ENCODE measurements at places on chromosomes 6 and 20.

- DNase-seq: no peak
These were observed 23.0 kb downstream of the ERGIC3 start for GRCh38 chr20:35564905-35565304.

- DNase-seq: no peak
These were observed 121.7 kb upstream of the MLIP start for GRCh38 chr6:53989504-53989903.

- DNase-seq: peak; percentile 28
These were observed 284.6 kb downstream of the CDC5L start for GRCh38 chr6:44672086-44672485.

DNA sequence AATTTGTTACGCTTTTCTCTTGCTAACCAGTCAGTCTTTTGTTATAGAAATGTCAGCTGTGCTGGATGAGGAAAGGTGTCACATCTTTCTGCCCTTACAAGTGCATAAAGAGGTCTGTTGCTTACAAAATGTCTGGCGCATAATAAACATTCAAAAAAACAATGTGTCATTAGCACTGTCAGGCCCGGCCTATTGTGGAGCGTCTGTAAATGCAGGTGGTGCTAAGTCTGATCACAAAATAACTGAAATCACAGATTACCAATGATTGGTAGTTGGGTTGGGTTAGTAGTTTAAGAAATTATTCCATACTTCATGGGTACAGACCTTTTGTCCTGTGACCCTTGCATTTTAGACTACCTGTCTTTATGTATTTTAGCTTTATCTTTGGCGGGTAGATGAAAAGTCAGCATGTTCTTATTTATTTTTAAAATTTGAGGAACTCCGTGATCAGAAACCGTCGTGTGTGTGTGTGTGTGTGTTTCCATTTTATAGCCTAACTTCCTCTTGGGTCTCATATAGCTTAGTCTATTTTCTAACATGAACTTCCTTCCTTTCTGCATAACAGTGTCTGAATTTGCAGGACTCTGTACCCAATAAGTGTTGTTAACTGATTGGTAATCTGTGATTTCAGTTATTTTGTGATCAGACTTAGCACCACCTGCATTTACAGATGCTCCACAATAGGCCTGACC lies 88.1 kb upstream of the IFNGR1 start:
- DNase-seq: no peak

DNA sequence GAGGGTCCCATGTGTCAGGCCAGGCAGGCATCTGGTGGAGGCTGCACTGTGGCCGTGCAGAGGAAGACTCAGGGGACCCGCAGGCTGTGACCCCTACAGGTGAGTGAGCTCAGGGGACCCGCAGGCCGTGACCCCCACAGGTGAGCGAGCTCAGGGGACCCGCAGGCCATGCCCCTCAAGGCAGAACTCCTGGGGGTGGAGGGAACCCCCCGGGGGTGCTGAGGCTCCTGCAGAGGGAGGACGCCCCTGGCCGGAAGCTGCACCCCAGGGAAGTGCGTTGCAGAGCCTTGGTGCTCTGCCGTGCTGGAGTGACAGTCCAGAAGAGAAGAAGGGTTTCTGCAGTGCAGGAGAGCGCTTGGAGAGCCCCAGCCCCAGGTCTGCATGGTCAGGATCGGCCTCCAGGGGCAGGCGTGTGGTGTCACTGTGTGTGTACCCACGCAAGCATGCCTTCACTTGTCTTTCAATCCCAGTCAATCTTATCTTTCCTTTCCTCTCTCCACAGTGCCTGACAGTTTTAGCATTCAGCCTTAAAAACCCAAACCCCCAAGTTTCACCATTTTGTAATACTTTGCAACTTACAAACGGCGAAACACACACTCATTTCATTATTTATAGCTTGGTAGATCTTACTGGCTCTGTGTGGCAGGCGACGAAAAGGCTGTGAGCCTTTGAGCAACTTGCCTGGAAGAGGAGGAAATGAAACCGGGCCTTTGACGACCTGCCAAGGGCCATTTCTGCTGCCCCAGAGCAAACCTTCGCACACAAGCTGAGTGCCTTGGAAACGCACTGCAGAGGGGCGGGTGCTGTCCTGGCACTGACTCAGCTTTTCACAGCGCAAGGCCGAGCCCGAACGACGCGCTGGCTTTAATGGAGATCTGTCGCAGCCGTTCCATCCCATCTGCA lies 101.4 kb upstream of the AGPAT4 start:
- no peak for DNase-seq

DNA sequence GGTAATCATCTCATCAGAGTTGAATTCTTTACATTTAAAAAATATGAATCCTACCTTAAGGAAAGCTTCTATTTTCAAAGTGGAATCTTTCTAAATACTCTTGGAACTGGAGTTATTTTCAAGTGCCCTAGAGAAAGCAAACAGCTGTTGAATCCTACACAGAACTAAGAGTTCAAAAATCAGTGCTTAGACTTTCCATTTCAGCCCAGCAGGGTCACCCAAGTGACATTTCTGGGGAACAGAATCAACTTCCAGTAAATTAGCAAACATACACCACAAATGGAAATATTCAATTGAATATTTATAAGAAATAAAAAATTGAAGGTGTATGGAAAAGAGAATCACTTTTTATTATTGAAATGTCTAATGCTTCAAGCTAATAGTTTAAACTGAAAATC lies 427.7 kb upstream of the NOX3 start:
- no peak for DNase-seq

- no peak for DNase-seq
These were observed 47.0 kb downstream of the CDH4 start for GRCh38 chr20:61299104-61299503.

DNA sequence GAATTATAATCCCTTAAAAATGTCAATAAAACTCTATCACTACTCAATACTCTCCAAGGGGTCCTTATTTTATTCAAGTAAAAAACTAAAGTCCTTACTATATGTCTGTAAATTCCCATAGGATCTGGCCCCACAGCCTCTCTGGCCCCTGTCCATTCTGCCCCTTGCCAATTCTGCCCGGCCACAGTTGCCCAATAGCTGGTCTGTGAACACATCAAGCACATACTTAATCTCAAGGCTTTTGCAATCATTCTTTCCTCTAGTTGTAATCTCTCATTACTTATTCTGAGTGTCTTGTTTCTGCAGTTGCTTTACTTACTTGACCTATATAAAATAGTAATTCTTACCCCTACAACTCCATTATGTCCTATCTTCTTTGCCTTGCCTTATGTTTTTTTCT lies 22.5 kb upstream of the GFRAL start:
- DNase-seq: no peak

GRCh38 chr20:25369971-25370370 lies 20.7 kb downstream of the ABHD12 start:
- DNase-seq: no peak

GRCh38 chr20:10758446-10758845 lies 84.6 kb upstream of the JAG1 start:
- DNase-seq: no peak

- DNase-seq: no peak
These were observed 17.3 kb downstream of the BNIP5 start for GRCh38 chr6:36319436-36319762.

DNA sequence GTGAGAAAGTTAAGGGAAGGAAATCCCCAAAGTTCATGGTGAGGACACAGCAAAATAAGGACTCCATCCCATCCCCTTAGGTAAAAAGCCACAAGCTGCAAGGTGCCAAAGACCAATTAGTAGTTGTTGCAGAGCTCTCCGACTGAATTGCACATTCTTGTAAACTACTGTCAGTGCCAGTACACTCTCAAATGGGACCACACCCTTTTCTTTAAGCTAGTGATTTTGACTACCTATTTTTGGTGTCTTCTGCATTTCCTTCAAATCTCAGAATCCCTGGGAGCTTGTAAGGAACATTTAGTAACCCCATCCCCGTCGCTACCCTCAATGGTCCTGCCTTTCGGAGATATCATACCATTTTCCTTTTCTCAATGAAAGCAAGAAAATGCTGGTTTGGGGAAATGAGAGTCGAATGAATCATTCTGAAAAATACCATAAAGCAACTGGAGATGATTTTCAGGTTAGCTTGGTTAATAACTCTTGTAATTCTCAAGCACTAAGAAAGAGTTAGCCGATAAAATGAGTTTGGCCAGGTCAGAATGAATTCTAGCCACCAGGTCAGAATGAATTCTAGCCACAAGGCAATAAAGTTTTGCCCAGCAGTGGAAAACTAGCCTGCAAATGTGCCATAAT lies 5.2 kb upstream of the HMGN3 start:
- DNase-seq: no peak

DNA sequence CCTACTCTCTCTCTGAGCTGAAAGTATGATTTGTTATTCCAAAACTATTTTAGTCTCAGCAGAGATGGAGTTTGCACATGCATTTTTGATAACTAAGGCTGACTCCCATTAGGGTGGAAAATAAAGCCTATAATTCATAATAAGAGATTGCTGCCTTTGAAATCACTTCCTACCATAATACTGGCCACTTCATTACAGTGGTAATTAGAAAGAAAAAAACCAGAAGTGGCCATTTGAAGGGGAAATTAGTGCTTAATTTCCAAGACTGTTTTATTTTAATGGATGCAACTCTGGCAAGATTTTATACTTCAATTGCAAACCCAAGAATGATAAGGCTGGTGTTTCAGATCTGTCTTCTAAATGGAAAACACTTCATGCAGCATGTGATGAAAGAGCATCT lies 43.4 kb downstream of the SLC35B3 start:
- DNase-seq: no peak

GRCh38 chr6:155909710-155910109 lies 454.1 kb upstream of the NOX3 start:
- DNase-seq: no peak

- DNase-seq: no peak
These were observed 104.9 kb downstream of the TFAP2C start for GRCh38 chr20:56733967-56734366.

- DNase-seq: no peak
These were observed 52.1 kb upstream of the SNX9 start for GRCh38 chr6:157770946-157771345.

- no peak for DNase-seq
These were observed 15.4 kb downstream of the PLCB1 start for GRCh38 chr20:8147476-8147875.

DNA sequence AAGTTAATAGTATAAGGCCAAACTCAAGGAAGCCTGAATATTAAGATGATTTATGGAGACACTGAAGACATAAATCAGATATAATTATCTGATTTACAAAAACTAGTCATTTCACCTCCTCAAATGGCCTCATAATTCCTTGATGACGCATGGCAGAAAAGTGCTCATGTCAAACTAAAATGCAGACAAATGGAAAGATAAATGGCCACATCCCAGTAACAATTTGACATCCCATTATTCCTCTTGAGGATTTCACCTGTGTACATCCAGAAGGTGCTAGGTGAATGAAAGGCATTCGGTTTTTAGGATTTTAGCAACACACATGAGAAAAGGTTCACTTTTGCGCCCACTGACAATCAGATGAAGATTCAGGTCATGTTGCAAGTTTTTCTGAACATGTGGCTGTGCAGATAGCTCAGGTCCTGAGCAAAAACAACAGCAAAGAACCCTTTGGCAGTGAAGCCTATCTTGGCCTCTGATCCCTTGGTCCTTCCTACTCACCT lies 24.2 kb downstream of the SGK1 start:
- DNase-seq: no peak

DNA sequence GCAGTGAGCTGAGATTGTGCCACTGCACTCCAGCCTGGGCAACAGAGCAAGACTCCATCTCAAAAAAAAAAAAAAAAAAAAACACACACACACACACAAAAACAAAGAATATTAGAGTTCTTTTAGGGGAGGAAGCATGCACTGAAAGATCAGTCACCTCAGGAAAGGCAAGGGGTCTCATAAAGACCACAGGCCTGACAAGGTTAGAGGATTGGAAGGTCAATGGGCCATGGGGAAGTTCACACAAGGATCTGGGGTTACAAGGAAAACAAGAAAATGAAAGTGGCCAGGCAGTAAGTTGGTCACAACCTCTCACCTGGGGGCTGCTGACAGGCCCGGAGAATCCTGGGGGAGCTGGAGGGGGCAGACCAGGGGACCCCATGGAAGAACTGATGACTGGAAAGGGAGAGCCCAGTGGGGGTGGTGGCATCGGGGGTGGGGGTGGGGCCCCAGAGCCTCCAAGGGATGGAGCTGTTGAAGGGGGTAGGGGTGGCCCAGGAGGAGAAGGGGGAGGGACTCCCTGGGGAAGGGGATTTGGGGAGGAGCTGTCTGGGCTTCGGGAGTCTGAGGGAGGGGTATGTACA lies 1.5 kb downstream of the RXRB start:
- DNase-seq: no peak

GRCh38 chr20:325045-325888 lies at the start of gene SOX12:
Gene SOX12, plus strand, starts transcription at chr20:325552. Its CDS starts 373 bp downstream, at chr20:325925.
- DNase-seq: peak; percentile 99

GRCh38 chr6:79467716-79468115 lies 69.5 kb downstream of the LCA5 start:
- no peak for DNase-seq

DNA sequence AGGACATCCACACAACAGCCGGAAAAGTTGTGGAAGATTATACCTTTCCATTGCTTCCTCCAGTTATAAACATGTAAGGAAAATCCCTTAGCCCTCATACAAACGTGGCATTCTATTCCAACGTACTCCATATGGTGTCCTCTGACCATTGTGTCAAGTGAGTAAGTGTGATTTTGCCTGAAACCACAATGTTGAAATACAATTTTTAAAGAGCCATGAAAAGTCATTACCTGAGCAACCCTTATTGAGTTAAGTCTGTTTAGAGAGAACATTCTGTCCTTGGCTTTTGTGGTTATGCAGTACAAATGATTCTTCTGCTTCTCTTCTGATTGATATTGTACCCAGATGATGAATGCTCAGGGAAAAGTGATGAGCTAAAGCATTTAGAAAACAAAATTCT lies 530.1 kb downstream of the HAO1 start:
- no peak for DNase-seq

- no peak for DNase-seq
These were observed 306.6 kb downstream of the EPM2A start for GRCh38 chr6:145428706-145429105.

DNA sequence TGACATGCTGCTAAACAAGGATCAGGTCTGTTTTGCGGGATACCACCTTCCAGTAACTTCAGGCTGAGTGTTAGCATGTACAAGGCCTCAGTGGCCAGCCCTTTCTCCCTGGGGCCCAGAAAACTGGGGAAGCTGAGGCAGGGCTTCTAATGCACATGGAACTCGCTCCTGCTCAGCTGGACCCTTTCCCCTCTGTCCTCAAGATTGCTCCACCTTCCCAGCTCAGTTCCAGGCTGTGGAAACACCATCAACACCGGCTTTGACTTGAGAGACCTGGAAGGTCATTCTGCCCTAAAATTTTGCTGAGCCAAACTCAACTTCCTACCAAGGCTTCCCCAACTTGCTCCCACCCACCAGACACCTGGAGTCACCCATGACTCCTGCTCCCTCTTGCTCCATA lies 4.2 kb upstream of the BLCAP start:
- DNase-seq: peak; percentile 37

GRCh38 chr20:63392465-63393365 lies 31.6 kb upstream of the CHRNA4 start:
- DNase-seq: no peak

DNA sequence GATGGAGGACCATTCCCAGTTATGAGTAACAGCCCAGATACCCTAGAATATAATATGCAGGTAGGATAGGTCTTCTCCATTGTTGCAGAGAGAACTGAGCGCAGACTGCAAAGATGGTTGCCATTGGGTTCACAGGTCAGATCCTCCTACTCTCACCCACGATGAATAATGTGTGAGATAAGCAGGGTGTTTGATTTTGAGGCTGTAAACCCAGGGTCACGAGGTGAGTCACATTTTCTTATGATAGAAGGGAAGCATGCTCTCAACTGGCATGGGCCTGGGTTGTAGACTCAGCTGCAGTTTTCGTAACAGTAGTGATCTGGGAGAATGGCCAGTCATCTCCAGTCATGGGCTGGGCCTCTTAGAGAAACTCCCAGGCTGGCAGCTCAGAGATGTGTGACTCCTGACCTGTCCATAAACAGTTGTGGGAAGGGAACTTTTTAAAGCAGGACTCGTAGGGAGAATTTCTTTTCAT lies 74.2 kb downstream of the CD164 start:
- DNase-seq: no peak
